ENCODE measurements at places on chromosomes 7 and 10. TPM values are rescaled to one million over a fixed set of nuclear protein-coding genes. Genes with fewer than 3 reads are reported as not detected.

The HERC4 gene
- 30.4 TPM for total RNA-seq

The PDE6C gene
- not detected for total RNA-seq

The AASS gene
- 77.0 TPM for total RNA-seq

The ZCWPW1 gene
- 8.2 TPM for total RNA-seq

The AZGP1 gene
- total RNA-seq = 3.8 TPM

DNA sequence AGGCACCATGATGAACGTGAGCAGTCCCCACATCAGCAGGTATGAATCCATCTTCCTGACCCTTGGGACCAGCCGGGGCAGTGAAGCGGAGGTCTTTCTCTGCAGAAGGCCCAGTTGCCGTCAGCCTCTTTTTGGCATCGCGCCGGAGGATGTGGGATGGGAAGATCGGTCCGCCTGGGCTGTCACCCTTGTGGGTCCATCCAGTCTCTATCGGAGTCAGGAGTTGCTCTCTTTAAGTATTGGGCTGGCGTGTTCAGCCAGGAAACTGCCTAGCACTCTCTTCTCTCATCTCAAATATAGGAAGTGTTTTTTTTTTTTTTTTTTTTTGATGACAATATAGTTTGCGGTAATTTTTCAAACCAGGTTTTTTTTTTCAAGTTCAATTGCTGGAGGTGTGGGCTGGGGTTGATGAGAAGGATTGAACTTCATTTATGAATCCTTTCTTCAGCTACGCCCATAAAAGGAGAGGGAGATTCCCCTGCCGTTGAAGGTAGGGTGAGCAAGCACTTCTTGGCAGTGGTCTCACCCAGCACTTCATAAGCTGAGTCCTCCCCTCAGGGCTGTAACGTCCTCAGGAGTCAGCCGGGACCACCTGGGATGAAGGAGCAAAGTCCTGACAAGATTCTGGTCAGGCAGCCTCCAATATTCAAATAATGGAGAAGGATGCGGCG lies at the start of gene IL2RA:
IL2RA (minus strand) TSS at position 267 of the 671 bp plus-strand sequence; CDS start at position 51, 216 bp downstream.
- no peak for ATAC-seq

GRCh38 chr7:107528461-107528860 lies 35.3 kb downstream of the COG5 start:
- ATAC-seq = no peak

DNA sequence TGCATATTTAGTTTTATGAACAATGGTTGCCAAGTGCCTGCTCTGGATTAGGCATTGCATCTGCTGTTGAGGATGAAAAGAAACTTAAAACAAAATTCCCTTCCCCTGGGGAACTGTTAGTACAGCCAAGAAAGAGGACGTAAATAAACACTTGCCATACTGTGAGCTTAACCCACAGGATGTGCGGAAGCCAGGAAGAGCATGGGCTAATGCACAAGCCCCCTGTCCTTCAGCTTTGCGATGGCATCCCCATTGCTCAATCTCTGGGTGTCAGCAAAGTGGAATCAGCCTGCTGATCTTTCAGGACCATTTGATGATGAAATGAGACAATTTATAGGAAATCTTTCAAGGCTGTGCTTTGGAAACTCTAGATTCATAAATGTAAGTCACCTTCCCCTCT lies 399.9 kb upstream of the IGFBP3 start:
- no peak for ATAC-seq

GRCh38 chr7:95972523-95972922 lies 200.2 kb downstream of the DYNC1I1 start:
- ATAC-seq = no peak

DNA sequence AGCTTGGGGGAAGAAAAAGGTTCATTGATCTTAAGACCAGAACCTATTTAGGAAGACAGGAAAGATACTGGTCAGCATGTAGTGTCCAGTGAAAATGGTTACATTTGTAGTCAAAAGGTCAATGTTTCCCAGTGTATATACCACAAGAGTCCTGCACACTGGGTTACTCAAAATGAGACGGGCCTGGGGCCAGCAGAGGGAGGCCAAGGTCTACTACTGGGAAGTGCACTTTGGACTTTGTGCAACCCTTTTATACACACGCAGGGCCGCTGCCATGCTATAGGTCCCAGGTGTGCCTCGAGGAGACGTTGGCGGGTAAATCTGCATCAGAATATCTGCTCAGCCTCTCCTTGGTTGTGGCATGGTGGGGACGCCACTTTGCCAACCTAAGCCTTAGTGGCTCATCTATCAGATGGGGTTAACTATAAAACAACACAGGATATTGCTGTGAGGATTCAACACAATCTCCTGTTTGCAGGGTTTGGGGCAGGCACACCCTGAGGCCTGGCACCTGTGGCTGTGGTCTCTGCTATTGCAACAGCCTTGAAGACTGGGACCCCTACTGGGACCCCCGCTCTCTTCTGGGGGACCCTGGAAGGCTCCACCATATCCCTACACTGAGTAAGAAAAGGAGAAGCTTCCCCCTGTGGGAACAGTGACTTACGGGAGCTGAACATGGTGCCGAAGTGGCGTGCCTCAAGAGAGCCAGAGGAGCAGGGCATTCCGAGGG lies 19.7 kb downstream of the CLRN3 start:
- ATAC-seq = no peak

- ATAC-seq = no peak
Measured at GRCh38 chr10:5479481-5480161, 19.7 kb downstream of the CALML5 start.

DNA sequence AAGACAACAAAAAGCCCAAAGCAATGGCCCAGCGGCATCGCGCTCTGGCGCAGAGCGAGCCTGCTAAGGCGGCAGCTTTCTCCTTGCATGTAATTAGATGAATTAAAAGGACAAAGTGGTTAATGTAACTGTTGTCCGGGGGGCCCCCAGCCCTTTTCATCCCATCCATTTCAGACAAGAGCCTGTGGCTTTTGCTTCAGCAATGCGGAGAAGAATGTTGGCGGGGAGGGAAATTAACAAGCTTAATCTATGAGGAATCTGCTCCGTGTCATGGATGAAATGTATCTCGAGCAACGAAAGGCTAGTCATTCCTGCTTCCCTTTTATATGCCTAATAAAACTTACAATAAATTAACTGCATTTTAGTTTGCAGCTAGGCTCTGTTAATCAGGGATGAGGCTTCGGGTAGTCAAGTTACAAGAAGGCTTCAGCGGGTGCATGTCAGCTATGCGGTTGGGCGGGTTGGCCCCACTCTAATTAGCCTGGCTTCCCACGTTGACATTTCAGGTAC lies 203.3 kb downstream of the BUB3 start:
- no peak for ATAC-seq

DNA sequence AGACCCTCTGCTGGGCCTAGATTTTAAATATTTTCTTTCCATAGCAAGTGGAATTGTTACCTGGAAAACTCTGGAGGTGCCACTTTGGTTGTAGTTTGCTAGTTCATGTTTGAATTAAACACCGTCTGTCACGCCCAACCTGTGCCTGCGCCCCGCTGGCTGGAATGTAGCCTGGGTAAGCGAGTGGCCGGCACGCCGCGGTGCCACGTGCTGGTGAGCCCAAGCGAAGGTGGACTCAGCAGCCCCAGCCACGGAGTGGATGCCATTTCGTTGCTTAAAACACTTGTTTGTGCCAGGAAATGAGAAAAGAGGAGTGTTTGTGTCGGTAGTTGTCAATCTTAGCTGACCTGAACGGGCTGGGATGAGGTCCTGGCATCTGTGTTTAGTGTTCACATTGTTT lies 2.7 kb downstream of the GET4 start:
- no peak for ATAC-seq

DNA sequence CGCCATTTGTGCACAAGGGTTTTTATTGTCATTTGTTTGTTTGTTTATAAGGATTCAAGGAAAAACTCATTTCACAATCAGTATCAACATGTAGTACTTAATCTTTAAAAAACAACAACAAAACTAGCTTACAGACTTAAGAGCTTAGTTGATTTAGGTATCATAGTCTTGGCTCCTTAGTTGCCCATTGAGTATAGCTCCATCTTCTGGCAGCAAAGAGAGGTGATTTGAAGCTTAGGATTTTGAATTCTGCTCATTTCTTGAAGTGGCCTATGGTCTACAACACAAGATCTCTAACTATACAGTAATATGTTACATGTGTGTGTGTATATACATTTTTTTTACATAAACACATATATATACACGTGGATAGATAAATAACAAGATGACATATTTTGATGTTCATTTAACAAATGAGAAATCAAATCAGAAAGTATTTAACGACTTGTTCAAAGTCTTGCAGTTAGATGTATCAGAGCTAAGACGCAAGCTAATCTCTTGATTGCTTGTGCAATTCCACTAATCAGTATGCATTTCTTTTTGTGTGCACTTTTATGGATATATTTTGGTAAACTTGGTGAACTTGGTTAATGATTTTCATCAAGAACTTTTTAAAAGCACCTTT lies 307.3 kb downstream of the CAMK1D start:
- peak; percentile 58 for ATAC-seq

DNA sequence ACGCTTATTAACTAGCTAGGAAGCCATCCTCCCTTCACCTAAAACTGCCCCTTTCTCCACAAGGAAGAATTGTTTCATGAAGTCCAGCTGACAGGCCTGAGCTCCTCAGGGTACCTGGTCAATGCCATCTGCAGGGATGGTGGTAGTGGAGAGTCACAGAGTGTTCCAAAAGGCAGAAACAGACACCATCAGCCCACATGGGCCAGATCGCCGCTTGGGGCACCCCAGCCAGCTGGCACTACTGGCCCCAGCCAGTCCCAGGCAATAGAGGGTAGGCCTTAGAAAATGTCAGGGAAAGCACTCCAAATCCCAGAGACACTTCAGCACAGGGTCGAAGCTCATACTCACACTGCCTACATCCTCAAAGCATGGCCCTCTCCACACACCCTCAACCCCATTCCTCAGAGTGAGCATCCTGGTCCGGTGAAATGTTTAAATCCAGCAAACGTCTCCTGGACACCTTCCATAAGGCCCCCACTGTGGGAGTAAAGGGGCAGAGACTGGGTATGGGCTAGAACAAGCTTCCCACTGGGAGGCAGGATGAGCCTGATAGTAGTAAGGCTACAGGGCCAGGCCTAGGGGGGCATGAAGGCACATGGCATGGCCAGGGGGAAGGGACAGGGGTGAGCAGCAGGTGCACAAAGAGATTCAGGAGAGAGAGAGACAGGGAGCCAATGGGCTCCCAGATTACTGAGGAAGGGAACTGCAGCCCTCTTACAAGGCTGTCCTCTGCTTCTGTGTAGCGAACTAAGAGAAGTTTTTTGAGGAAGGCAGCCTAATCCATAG lies 1.9 kb downstream of the LRRC20 start:
- ATAC-seq = no peak

DNA sequence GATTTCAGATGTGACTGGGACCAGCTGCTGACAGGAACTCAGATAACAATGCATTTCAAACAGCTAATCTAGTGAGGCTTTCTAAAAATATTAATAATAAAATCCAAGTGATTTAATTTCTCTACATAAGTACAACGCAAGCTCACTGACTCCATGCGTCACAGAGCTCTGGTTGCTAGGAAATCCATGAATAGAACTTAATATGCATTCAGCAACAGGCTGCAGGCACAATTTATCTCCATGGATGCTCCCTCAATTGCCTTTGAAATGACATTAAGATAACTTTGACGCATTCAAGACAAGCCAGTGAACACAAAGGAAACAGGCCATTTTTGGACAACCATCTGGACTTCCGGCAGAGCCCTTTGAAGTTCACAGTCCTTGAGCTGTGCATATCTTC lies 118.7 kb upstream of the COL1A2 start:
- ATAC-seq = no peak

- ATAC-seq = no peak
Measured at GRCh38 chr7:26399736-26400135, 108.1 kb downstream of the SNX10 start.
